GM13976 (cell line): ENCODE measurements at places on chromosomes 7 and 10.

GRCh38 chr10:26725837-26726727 lies 28.6 kb downstream of the PDSS1 start:
- peak; percentile 53 for DNase-seq

- DNase-seq: no peak
Observed at GRCh38 chr10:113924664-113925063, 70.2 kb downstream of the NHLRC2 start.

DNA sequence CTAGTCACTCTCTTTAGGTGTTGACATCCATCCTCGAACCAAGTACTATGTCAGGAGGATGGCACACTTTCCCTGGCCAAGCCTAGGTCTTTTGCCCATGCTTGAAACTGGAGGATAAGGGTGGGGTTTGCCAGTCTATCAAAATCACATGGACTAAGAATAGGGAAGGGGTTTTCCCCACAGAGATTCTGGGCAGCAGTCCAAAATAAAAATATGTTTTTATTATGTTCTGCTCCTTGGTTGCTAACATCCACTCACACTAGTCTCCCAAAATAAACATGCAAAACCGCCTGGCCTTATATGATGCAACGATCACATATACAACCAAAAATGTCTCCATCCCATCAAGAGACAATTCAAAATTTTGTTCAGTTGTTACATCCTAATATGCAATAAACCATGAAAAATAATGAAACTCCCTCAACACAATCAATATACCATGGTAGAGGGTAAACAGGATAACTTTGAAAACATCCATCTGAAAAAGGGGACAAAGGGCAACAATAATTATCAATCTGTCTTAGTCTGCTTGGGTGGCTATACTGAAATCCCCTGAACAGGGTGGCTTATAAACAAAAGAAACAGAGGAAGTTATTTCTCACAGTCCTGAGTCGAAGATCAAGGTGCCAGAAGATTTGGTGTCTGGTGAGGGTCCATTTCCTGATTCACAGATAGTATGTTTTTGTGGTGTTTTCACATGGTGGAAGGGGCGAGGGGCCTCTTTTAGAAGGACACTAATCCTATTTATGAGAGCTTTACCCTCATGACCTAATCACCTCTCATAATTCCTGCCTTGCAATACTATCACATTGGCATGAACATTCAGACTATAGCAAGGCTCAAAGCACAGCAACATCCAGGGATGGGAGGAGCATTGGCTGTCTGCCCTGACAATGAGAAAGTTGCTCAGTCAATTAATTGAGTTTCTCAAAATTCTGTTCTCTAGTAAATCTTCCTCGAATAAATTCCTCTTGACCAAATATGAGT lies 159.3 kb downstream of the ETV1 start:
- DNase-seq: no peak

DNA sequence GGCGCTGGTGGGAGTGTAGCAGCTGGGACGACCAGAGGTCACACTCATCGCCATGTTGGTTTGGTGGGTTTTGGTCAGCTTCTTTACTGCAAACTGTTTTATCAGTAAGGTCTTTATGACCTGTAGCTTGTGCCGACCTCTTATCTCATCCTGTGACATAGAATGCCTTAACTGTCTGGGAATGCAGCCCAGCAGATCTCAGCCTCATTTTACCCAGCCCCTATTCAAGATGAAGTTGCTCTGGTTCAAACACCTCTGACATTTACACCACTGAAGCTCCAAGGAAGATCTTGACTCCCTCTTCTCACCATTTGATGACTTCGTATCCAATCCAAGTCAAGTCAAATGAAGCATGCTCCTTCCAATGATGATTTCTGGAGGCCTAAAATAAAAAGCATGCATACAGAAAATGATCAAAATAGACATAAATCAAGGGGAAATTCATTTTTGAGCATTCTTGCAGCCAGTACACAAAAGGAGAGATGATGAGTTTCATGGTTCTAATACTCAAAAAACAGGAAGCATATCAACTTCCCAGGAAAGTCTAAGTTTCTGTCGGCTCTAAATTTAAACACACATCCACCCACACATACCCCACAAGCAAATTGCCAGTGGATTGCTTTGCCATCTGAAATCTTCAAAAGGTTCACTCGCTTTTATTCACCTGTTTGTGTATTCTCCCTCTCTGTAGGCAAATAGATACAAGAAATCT lies 2.4 kb upstream of the PSMG3 start:
- DNase-seq: no peak

DNA sequence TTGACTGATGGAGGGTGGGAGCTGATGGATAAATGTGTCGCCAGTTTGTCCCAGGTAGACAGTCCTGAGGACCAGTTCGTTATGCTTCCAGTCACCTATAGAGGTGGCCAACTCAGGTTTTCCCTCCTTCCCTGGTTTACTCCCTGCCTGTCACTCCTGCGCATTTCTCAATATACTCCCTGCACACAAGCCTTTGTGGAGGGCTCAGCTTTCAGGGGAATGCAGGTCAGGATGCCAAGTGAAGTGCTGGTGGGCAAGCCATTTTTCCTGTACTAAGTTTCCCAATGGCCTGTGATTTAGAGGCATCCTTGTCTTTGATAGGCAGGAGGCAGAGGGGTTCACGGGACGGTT lies 473.5 kb upstream of the ZMIZ1 start:
- DNase-seq: no peak

GRCh38 chr7:47979832-47980181 lies 392 bp upstream of the HUS1 start:
- no peak for DNase-seq

DNA sequence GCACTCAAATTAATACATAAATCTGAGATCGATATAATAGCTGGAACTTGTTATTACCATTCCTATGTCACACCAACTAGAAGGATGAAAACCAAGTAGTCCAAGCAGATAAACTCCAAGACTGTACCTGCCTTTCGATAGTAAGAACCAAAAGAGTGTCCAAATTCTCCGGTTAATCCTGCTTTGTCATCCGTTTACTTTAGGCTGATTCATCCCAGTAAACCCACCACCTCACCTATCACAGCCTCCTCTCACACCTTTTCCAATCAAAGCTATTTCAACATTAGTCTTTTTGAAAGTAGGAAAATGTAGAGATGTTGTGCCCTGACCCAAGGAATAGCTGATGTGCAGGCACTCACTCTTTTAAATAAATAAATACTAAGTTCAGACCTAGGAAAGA lies 177.2 kb downstream of the CTNNA3 start:
- DNase-seq: no peak
